Activated CD4-positive, alpha-beta T cell treated with anti-CD3 and anti-CD28 coated beads for 24 hours (primary cell): ENCODE measurements at places on chromosomes 7 and 10.
A peak's percentile ranks its signal among the peaks of the same experiment; 100 is the strongest.

DNA sequence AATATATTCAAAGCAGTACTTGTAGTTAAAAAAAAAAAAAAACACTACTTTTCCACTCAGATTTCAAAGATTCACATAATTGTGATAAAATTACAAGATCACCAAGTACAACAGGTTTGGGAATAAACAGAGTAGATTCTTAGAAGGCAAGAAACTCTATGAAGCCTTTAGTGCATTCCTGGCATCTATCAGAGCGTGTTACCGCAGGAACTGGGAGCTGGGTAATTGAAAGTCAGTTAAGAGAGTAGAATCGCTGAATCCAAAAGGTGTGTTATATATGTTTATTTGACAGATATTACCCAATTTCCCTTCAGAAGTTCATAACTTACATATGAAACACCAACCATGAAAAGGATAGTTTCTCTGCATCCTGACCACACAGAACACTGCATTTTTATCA is 159.2 kb upstream of the PLXNA4 start:
- no peak for DNase-seq

DNA sequence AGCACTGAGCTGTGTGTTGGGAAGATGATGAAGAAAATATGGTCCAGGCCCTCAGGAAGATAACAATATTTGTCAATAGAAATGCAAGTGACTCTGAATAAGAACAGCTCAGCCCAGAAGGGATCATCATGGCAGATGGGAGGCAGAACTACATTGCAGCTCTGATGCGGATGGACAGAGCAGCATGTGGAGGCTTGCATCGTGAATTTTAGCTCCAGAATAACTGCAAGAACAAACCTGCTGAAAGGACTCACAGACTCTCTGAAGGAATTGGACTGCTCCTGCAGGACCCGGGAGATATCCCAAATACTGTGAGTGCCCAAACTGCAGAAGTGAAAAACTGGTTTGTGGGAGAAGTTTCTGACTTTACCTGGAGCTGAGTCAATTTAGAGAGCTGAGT is 80.6 kb upstream of the LAMB4 start:
- DNase-seq, result no peak

GRCh38 chr10:6446711-6447110 is 133.4 kb downstream of the PRKCQ start:
- no peak for DNase-seq

- no peak for DNase-seq
Observed at GRCh38 chr10:66209025-66209424, 716.8 kb upstream of the LRRTM3 start.

GRCh38 chr10:3873728-3874461 is 88.9 kb upstream of the KLF6 start:
- DNase-seq, result no peak

DNA sequence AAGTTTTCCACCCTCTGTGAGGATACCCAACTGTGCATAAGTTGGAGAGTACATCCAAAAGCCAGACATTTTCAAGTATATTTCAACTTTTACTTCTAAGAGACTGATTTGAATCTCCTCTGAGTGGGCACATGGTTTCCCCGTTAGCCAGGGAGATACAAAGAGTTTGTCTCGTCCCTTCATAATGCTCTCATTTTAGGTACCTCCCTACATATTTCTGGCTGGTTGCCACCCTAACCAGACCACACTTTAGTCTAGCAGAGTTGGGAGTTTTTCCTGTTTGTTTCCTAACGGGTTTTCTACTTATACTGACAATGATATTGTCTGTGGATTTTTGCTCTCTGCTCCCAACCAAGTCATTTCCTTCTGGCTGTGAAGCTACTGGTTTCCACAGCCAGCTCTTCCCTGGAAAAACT is 180.3 kb downstream of the CCDC71L start:
- DNase-seq, result no peak

DNA sequence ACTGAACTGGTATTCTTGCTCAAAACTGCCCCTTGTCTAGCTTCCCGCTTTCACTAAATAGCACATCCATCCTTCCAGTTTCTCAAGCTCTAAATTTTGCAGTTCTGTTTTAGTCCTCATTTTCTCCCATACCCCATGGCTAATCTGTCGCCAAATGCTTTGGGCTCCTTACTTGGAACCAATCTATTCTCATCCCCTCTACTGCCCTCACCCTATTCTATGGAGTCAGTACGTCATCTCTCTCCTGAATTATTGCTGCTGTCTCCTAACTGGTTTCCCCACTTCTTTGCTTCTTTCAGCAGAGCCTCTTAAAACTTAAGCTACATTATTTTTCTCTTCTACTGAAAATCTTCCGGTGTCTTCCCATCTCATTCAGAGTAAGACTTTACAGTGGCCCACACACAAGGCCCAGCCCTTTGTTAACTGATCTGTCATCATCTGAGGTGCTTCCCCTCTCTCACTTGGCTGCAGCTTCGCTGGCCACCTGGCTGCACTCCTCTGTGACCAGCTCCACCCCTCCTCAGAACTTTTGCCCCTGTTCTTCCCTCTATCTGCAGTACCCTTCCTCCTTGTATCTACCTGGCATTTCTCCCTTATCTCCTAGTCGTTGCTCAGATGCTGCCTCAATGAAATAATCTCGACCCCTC is 9.9 kb downstream of the STARD3NL start:
- DNase-seq, result no peak

GRCh38 chr7:74656441-74656836 is 1.1 kb upstream of the GTF2I start:
- DNase-seq, result peak; percentile 59

GRCh38 chr7:121433775-121434174 is 37.7 kb upstream of the FAM3C start:
- DNase-seq, result no peak

- DNase-seq, result no peak
Observed at GRCh38 chr10:16481052-16481728, 40.5 kb downstream of the C1QL3 start.

- DNase-seq, result no peak
Observed at GRCh38 chr10:105656856-105657255, 1015.8 kb downstream of the SORCS3 start.

DNA sequence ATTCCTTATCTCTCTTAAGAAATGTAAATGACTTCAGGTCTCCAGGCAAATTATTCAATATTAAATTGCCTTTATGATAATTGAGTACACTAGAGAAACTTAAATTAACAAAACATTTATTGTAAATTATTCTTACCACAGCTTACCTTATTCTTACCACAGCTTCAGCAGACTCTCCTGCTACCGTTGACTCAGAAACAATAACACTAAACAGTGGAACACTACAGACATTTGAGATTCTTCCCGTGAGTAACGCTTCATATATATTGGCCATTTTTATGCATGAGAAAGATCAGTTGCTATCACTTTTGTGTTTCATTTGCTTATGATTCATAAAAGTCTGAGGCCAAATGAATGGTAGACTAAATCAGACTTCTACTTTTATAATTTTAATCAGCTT is 28.7 kb downstream of the TMEM243 start:
- DNase-seq, result no peak

DNA sequence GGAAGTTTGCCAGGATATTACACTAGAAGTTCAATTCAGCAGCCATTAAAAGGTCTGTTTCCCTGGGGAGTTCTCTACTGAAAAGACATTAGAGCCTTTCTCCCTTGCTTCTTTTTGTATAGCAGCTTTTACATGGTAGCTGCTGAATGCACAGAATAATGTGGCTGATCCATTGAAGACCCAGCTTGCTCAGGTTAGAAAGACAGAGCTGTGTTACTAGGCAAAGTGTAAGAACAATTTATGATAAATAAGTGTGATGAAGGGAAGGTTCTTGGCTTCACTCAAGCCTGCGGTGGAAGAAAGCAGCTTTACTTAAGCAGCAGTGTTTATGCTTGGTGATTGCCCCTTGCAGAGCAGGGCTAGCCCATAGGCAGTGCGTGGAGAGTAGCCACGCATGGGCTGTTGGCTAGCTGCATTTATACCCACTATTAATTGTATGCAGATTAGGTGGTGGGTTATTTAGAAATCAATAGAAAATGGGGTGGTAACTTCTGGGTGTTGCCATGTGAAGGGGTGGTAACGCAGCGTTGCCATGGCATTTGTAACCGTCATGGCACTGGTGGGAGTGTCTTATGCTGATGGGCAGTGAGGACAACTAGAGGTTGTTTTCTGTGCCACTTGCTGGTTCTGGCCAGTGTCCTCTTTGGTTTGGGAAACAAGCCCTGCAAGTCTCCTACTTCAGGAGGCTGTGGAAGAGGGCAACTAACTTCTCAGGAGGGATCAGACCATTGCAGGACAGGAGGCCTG is 942.9 kb downstream of the NRG3 start:
- no peak for DNase-seq

DNA sequence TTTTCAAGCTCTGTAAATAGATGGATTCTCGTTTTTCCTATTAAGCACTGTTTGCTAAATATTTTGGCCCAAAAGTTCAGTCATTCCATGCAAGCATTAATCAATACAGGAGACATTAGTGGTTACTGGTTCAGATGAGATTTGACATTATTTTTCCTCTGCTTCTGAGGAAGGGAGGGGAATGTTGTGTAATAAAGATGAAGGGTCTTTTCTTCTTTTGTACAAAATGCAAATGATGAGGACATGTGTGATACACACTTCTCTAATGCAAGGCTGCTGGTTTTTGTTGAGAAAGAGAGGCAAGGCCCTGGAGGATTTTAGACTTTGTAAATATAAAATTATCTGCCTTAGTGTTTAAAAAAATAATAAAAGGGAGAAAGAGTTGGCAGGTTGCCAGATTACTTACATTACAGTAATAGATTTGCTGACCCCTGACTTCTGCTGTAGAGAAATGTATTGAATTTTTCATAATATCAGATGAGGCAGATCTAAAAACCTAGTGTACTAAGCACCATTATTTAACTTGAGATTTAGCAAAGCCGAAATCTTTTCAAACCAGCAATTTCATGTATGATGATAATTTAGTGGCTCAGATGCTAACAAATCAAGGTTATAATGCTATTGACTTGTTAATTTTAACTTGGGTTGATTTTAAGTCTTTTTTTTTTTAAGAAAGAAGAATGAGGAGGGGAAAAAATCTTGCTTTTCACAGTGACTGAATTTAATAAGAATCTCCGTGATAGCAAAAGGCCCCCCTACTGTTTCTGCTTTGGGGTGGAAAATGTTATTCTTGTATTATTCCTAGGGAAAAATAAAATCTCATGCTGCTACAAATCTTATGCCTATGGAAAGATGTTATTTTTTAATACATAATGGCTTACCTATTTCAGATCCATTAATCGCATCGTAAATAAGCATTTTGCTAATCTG is 180.1 kb downstream of the ARID5B start:
- no peak for DNase-seq

GRCh38 chr10:15370856-15371701 is at the start of gene FAM171A1:
FAM171A1 (minus strand) TSS chr10:15371289; CDS start chr10:15371052, 237 bp downstream.
- peak; percentile 39 for DNase-seq

DNA sequence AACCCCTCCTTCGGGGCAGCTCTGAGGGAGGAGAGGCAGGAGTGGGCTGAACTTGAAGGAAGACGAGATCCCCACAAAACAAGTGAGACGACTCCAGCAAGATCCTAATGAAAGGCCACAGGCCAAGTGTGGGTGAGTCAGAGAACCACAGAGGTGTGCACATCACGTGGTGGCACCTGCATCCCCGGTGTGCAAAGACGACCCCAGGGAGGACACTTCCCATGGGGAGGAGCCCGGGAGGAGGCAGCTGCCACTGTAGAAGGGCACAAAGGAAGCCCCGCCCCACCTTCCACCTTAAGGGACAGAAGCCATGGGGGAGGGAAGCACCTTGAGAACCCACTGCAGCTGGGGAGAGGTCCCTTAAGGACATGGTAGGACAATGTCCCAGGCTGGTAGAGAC is 45.7 kb downstream of the ESYT2 start:
- DNase-seq, result no peak

DNA sequence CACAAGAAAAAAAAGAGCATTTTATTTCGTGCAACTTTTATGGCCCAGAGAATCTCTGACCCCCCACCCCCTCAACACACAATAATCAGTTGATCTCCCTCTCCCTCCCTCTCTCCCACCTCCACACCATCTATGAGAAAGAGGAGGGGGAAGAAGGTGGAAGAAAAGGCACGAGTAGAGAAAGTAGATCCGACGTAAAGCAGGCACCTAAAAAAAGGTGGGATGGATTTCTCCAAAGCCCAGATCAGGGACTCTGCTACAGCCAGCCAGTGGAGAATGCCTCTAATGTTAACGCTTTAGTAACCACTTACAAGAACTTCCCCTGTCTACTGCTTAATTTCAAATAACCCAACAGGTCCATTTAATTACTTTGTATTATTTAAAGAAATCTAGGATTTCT is 24.4 kb downstream of the KMT2C start:
- no peak for DNase-seq

DNA sequence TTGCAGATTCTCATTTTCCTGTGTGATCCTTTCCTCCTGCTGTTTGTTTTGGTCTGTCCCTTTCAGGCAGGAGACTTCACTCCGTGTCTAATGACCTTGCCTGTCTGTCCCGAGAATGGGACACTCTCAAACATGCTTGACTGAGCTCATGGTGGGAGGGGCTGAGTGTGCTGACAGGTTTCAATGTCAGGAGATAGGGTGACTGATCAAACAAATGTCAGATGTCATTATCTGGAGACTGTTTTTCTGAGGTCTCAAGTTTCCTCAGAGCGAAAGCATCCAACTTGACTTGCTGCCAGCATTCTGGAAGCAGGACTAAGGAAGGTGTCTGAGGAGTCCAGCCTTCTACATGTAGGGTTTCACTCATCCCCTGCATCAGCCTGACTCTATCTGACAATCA is 228.8 kb upstream of the KIAA1217 start:
- no peak for DNase-seq

- DNase-seq, result no peak
Observed at GRCh38 chr7:21318916-21319270, 109.0 kb upstream of the SP4 start.

- no peak for DNase-seq
Observed at GRCh38 chr10:60955316-60955715, 11.3 kb upstream of the RHOBTB1 start.

- no peak for DNase-seq
Observed at GRCh38 chr7:66899552-66900280, 21.3 kb upstream of the TMEM248 start.

- no peak for DNase-seq
Observed at GRCh38 chr7:79512261-79512660, 58.8 kb upstream of the MAGI2 start.

DNA sequence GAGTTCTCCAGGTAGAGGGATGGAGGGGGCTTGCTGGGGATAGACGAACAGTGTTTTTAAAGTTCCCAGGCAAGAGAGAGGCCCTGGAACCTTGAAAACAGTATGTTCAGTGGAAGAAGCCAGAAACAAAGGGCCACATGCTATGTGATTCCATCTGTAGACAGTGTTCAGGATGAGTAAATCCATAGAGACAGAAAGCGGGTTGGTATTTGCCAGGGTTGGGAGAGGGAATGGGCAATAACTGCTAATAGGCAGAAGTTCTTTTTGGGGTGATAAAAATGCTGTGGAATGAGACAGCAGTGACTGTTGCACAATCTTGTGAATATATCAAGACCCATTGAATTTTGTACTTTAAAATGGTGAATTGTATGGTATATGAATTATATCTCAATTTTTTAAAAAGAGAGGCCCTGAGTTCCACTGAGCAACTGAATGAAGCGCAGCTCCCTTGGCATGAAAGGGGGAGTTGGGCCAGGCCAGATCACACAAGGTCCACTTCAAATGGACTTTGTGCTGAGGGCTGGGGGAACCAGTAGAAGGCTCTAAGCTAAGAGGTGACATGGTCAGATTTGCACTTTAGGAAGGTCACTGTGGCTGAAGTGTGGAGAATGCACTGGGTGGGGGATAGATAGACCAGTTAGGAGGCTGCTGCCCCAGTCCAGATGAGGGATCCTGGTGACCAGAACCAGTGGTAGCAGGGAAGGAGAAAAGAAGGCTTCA is 34.0 kb downstream of the LEP start:
- no peak for DNase-seq
